ENCODE measurements at places on chromosomes 7 and 10. TPM values are rescaled to one million over a fixed set of nuclear protein-coding genes. Genes with fewer than 3 reads are reported as not detected.

DNA sequence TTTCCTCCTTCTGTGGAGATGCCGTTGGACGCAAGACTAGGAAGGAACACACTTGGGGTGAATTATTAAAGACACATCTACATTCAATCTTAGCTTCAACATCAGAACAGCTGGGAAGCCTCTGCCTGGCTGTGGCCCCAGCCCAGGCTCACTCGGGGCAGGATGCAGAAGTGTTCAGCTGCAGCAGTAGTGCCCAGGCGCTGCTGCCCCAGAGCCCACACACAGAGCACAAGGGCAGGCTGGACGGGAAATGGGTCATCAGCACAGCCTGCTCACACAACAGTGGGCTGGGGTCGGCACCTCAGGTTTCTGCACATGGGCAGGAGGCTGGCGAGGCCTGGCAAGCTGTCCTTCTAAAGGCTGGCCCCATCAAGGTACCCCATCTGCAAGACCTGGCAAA lies 42.5 kb downstream of the NOD1 start:
- DNase-seq, result no peak

DNA sequence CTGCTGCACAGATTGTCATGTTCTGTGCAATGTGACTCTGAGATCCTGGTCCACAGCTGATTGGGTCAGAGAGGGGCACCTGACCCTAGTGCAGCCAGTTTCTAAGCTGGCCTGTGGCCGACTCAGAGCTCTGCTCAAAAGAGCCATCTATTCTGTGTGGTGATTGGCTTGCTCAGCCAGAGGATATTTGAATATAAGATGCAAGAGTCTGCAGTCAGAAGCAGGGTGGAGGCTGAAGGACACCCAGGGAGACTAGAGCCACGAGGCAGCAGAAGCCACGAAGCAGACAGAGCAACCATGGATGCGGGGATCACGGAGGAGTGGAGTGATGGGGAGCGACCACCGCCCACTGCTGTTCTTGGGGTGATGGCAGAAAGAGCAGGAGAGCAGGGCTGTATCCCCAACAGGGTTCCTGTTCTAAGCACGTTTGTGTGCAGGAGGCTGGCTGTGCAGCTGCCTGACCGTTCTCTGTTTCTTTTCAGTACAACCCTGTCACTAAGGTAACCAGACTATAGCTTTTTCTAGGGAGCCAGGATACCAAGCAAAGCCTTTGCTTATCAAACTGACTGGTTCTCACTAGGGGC lies 19.5 kb upstream of the RHEB start:
- DNase-seq, result no peak

CALHM1 gene
- total RNA-seq, result 0.57 TPM

FAM180A gene
- total RNA-seq, result not detected

- no peak for DNase-seq
Measured at GRCh38 chr7:128221929-128222403, 19.1 kb upstream of the LEP start.

DNA sequence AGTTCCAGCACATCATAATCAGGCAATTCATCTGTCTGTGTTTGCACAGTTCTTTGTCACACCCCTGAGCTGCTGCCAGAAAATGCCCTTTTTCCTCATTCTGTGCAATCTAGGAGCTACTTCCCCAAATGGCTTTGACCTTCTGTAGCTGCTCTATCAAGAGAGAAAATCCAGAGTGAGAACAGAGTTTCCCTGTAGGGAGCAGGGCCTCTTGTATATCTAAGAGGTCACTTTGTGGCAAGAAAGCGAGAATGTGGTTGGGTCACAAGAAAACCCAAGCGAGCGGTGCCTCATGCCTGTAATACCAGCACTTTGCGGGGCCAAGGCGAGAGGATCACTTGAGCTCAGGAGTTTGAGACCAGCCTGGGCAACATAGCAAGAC lies 24.3 kb downstream of the SLC29A3 start:
- no peak for DNase-seq
